ENCODE measurements at places on chromosomes 13 and 19. TPM values are rescaled to one million over a fixed set of nuclear protein-coding genes. Genes with fewer than 3 reads are reported as not detected.

The IL4I1 gene
- not detected for total RNA-seq

The CRX gene
- not detected for total RNA-seq

The MYCBP2 gene
- total RNA-seq: 59.8 TPM

The RFC3 gene
- total RNA-seq: 11.1 TPM

The SLC8A2 gene
- total RNA-seq: 0.40 TPM

The KLK13 gene
- total RNA-seq: 0.28 TPM

The MCEMP1 gene
- total RNA-seq: not detected

The CEACAM21 gene
- not detected for total RNA-seq

The ZSCAN4 gene
- total RNA-seq: not detected

The RNF113B gene
- total RNA-seq: not detected

The IGFL2 gene
- total RNA-seq: 1.9 TPM

The ERICH6B gene
- not detected for total RNA-seq

The KLK4 gene
- total RNA-seq: not detected

The PPM1N gene
- 1.3 TPM for total RNA-seq

The NUDT19 gene
- total RNA-seq: 16.8 TPM

The ZNF430 gene
- total RNA-seq: 13.3 TPM

The LILRA2 gene
- not detected for total RNA-seq

The FBXW9 gene
- total RNA-seq: 14.8 TPM

The OR7C1 gene
- not detected for total RNA-seq

The COX6B2 gene
- 2.7 TPM for total RNA-seq

The UNC13A gene
- 0.73 TPM for total RNA-seq

The CYP2F1 gene
- total RNA-seq: not detected

The TLE2 gene
- total RNA-seq: 4.5 TPM

The PLPPR3 gene
- total RNA-seq: under 0.01 TPM

The HAUS5 gene
- total RNA-seq: 24.8 TPM

The MYO1F gene
- total RNA-seq: 0.11 TPM

The VSTM2B gene
- not detected for total RNA-seq

The UBE2L5 gene
- total RNA-seq: not detected

The TYROBP gene
- not detected for total RNA-seq

The FFAR3 gene
- total RNA-seq: not detected

The NLRP11 gene
- total RNA-seq: not detected

The N4BP2L1 gene
- 2.0 TPM for total RNA-seq

The APOC4 gene
- not detected for total RNA-seq

The GPR183 gene
- total RNA-seq: not detected
